ENCODE measurements at places on chromosomes 12 and 14.

- DNase-seq: no peak
Measured at GRCh38 chr12:49578471-49579112, 10.7 kb upstream of the MCRS1 start.

- DNase-seq: no peak
Measured at GRCh38 chr14:71237556-71237955, 330.3 kb downstream of the PCNX1 start.

GRCh38 chr12:97513950-97514349 lies 51.3 kb downstream of the RMST start:
- no peak for DNase-seq

GRCh38 chr12:48351022-48351708 lies 446 bp upstream of the ZNF641 start:
- peak; percentile 40 for DNase-seq

- no peak for DNase-seq
Measured at GRCh38 chr12:122789637-122790036, 15.3 kb downstream of the CCDC62 start.

- DNase-seq: no peak
Measured at GRCh38 chr14:60344751-60345150, 95.7 kb downstream of the PPM1A start.

All from HCT116 (cell line).